Left cardiac atrium (tissue), 4 donors: ENCODE measurements at places on chromosomes 4 and X. TPM values are rescaled to one million over a fixed set of nuclear protein-coding genes. Genes with fewer than 3 reads are reported as not detected.

GRCh38 chr4:96916711-96917110 lies 1076.8 kb downstream of the PDHA2 start:
- DNase-seq, result no peak

- DNase-seq, result no peak
Measured at GRCh38 chrX:8179656-8180055, 8.6 kb upstream of the VCX2 start.

Gene UTP3
- total RNA-seq, result 17.6 TPM

Gene ENPEP
- total RNA-seq, result 12.2 TPM

Gene BRCC3
- 11.8 TPM for total RNA-seq

DNA sequence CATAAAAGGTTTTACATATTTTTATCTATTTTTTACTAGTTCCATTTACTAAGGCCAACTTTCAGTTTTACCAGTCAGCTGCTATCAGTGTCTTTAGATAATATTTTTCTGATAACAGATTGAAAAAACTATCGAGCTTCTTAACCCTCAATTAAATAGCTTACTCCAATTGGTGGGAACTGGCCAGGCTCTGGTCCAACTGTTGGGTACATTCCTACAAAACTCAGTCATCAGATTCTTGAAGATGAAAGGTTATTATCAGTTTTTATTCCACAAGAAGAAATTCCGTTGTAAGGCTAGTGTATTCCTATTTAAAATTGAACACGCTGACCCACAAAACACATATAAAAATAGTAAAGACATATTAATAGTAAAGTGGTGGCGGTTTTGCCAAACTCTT lies 346.2 kb downstream of the MAPK10 start:
- DNase-seq, result no peak

DNA sequence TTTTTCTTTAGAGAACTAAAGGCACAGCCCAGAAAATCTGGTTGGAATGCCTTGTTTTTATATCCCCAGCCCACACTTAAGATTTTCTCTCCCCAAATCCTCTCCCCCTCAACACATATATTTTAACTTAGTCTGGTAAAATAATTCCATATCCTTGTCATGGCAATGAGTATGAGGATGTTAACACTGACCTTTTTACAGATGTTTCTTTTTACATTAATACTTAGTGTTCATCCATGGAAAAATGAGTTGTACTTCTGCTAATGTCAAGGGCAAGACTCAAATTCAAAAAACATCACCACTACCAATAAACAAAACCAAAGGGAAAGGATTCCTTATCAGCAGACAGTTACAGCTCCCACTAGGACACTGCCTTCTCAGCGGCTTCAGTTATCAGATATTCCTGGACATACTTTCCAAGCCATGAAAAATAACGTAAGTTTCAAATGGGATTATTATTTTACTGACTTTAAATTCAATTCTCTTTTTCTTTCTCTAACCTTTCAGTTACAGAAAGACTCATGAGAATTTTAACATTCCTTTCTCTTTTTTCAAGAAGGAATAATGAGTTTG lies 83.3 kb downstream of the RASL11B start:
- no peak for DNase-seq

- DNase-seq, result no peak
Measured at GRCh38 chr4:152029631-152030030, 268.8 kb upstream of the GATB start.

DNA sequence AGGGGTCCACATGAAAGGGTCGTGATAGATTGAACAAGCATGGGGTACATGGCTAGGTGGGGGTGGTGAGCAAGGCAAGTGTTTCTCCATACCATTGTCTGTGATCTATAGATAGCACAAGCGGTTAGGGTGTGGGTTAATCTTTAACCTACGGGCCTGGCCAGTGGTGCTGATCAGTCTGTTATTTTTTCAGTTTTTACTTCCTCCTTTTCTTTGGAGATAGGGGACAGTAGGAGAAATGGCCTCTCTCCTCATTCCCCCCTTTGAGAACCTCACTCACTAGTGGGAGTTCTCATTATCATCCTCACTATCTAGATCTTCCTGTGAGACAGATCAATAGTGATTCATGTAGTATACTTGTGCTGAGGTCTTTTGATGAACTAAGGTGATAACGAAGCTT lies 16.2 kb upstream of the GPKOW start:
- DNase-seq, result no peak

DNA sequence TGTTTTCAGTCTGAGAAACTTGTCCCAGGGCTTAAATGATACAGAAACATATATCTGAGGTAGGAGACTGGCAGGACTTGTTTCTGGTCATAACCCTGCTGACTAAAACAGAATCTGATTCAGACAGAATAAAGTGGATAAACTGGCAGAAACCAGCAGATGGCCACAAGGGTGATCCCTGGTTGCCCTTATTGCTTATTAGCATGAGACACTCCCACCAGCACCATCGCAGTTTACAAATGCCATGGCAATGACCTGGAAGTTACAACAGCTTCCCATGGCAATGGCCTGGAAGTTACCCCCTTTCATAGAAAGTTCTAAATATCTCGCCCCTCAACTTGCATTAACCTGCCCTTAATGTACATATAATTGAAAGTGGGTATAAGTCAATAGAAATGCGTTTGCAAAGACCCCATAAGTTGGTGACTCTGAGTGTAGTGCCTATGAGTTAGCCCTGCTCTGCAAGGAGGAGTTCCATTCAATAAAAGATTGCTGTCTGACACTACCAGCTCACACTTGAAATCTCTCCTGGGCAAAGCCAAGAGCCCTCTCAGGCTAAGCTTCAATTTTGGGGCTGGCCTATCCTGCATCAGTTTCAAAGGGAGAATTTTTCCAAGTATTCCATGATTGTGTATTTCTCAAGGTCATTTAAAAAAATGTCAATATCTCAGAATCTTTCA lies 52.9 kb upstream of the PAGE5 start:
- DNase-seq, result no peak

DNA sequence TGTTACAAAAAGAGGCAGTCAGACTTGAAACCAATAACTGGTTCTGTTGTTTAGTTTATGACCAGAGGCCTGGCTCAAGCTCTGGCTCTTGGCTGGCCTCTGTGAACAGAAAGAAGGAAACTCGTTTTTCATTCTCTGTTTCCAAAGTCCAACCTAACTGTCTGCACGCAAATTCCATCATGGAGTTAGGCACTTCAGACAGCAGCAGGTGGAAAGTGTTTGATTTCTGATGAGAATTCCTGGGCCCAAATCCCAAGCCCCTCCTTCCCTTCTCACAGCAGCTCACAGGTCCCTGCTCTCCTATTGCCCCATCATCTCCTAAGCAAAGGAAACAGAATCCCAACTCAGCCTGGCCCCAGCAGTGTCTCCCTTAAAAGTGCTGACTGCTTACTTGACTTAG lies 42.8 kb upstream of the FGF16 start:
- DNase-seq, result no peak

DNA sequence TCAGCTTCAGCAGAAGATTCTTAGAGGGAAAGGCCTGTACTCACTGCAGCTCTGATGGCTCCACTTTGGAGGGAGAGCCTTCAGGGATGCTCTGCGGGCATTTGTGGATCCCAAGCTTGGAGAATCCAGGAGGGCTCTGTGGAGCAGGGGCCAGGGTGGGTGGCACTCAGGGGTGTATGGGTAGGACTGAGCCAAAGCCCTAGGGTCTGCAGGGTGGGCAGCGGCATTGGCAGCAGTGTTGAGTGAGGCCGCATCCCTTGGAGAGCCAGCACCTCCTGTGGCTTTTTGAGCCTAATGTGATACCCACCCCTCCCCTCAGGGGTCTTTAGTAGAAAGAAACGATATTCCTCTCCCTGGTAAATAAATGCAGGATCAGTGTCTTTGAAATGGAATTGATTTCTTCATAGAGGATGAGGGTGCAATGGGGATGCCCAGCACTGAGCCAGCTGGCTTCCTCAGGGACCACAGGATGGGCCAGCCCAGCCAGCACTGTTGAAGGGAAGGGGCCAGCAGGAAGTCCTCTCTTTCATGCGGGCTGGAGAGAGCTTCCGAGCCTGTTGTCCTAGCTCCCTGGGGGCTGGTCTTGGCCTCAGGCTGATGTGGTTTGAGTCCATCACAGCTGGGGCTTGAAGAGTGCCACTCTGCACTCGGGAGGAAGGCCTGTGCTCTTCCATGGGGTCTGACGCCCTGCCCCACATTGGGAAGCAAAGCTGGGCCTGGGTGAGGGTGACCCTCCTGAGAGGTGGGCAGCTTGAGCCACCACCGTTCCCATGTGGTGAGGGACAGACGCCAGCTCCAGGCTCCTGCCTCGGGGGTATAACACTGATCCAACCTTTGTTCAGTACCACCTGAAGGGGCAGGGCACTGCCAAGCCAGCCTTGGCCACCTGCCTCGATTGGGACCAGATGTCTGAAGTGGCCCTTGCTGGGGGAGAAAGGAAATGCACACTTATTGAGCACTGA lies 49.5 kb downstream of the PSAPL1 start:
- DNase-seq, result no peak

Gene TSPAN6
- 10.1 TPM for total RNA-seq

Gene TEX11
- total RNA-seq, result not detected

GRCh38 chr4:865121-865465 lies 39.2 kb upstream of the CPLX1 start:
- DNase-seq, result no peak

DNA sequence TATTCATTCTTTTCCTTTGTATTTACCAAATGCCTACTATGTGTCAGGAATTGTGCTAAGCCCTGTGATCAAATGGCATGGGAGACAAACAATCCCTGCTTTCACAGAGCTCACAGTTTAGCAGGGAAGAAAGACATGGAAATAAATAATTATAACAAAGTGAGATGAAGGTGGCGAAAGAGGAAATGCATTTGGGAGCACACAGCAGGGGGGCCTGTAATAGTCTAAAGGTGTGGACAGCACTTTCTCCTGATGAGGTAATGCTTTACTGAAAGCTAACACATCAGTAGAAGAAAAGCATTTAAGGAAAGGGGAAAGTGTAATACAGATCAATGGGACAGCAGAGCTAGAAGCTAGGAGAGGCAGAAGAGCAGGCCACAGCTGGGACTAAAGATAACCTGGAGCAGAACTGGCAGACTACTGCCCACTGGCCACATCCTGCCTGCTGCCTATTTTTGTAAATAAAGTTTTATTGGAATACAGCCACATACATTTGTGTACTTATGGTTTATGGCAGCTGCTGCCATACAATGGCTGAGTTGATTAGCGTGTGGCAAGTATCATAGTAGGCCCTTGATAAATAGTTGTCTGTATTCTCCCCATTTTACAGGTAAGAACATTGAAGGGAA lies 67.1 kb upstream of the TAPT1 start:
- no peak for DNase-seq

- no peak for DNase-seq
Measured at GRCh38 chr4:73485085-73485484, 3.5 kb downstream of the AFM start.

Gene PITX2
- 22.4 TPM for total RNA-seq

GRCh38 chr4:84956014-84956413 lies 10.5 kb downstream of the WDFY3 start:
- DNase-seq, result no peak

DNA sequence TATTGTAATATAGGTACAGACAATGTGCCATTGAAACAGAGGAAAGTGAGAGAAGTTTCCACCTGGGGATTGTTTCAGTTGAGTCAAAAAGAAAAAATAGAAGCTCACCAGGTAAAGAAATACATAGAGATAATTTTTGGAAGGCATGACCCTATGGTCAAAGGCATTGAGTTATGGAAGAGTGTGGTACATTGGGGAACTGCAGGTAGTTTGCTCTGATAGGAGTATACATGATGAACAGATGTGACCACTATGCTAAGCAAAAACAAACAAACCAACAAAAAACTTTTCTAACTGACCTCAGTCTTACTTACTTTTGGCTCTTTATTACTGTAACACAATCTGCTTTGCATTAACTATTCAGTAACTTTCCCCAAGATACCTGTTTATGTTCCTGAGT lies 85.9 kb downstream of the UGT8 start:
- no peak for DNase-seq

DNA sequence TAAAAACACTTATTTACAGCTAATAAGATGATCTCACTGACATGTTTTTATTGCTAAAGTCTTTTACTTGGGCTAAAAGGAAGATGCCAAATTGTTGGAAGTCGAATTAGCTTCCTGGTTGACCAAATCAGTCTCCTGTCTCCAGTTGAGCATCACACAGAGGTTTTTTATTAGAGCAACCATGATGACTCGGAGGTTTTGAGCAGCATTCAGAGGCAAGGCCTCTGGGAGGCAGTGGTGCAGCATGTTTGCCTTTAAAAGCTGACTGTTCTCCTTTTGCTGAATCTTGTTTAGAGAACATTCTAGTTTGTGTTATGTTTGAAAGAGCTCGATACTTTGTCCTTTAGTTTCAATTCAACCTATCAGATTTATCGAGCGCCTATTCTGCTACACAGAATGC lies 2.1 kb downstream of the UCHL1 start:
- peak; percentile 31 for DNase-seq

- DNase-seq, result peak; percentile 89
Measured at GRCh38 chr4:7761720-7762119, 177.9 kb downstream of the AFAP1 start.

- DNase-seq, result no peak
Measured at GRCh38 chr4:38832624-38833528, 23.7 kb downstream of the TLR6 start.
